Lung (tissue), 17 donors: ENCODE measurements at places on chromosomes 16 and 17.

DNA sequence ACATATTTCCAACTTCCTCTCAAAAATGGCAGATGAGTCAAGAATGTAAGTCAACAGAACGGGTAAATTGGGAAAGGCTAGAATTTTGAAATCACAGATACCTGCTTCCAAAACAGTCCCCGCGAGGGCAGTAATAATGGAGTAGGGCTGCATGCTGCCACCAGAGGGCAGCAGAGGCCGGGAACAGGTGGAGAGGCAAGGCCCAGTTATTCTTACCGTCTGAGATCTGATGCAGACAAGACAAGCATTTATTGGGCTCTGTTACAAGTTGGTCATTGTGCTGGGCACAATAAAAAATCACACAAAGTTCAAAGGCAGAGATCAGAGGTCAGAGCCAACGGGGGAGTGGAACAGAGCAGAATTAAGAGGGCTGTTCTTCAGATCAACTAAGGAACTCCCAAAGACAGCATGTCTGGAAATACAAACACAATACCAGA lies 8.8 kb upstream of the MLKL start:
- no peaks in the 10 kb centered on the region for H3K27me3 ChIP-seq
- no peaks in the 10 kb centered on the region for H3K36me3 ChIP-seq
- no peak overlapping the region for H3K27ac ChIP-seq
- H3K4me3 ChIP-seq, result no peak overlapping the region
- H3K4me1 ChIP-seq, result no peaks in the 10 kb centered on the region

DNA sequence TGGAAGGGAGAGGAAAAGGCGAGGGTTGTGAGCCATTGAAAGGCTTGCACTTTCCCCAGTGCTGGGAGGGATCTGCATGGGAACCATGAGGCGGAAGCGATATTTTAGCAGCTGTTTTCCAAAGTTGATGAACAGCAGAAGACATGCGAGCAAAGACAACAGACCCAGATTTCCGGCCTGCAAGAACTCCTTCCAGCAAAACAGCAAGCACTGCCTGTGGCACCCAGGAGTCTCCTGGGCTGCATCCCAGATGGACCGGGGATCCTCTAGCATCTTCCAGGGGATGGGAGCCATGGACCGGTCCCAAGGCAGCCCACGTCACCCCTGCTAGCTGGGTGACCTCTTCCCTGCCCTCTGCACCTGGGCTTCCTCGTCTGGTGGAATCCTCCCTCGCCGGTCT lies 162.8 kb downstream of the IRF8 start:
- peak; percentile 40 for DNase-seq
- no peak overlapping the region for H3K4me3 ChIP-seq
- no peak overlapping the region for H3K27ac ChIP-seq
- H3K27me3 ChIP-seq, result no peaks in the 10 kb centered on the region

DNA sequence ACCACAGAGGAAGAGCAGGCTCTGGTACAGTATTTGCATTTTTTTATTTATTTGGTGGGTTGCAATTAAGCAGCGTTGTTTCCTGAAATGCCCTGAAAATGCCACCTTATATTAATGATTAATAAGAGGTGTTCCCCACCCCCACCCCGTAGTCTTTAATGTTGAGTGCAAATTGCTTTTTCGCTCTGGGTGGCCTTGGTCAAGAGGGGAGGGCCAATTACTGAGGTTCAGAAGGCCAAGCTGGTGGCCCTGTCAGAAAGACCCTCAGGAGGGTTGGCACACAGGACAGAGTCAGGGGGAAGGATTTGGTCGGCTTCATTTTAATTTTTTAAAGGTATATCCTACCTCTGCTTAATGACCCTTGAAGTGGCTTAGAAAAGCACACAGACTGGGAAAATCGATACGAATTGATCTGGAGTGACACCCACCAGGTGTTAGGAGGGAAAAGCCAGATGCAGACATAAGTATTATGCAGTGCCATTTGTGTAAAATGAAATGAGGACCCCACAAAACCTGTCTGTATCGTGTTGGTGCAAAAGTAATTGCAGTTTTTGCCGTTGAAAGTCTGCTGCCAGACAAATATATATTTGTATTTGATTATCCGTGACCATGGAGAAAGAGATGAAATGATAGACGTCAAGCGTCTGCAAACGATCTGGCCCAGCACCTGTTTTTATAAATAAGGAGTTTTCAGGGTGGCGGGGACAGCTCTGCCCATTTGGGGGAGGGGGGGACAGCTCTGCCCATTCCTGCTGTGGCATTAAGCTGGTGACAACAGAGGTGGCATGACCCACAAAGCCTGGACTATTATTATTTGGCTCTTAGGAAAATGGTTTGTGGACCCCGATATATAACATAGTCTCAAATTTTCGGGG lies 143.8 kb upstream of the PLCG2 start:
- H3K36me3 ChIP-seq, result no peaks in the 10 kb centered on the region
- H3K27ac ChIP-seq, result no peak overlapping the region
- no peaks in the 10 kb centered on the region for H3K4me1 ChIP-seq
- DNase-seq, result no peak

DNA sequence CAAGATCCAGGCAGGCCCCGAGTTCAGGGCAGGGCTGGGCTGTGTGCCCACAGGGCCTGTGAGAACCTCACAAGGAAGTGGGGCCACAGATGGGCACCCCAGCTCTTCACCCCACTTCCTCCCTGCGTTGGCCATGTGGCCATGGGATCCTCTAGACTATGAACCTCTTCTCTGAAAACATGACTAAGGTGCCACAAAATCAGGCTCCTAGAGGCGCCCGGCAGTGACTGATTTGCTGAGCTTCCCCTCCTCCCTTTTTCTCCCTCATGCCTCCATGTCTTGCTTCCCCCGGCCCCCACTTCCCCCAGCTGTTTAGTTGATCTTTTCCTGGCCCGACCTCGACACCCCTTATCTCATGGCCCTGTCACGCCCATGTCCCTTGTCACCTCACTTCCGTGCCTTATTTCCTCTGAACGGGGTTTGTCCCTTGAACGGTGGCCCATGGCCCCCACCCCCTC lies 87.1 kb downstream of the KCNJ12 start:
- H3K36me3 ChIP-seq, result no peaks in the 10 kb centered on the region
- no peak overlapping the region for H3K27ac ChIP-seq
- H3K4me3 ChIP-seq, result no peak overlapping the region
- no peaks in the 10 kb centered on the region for H3K4me1 ChIP-seq
- no peak for DNase-seq
